T1000 (cell line): ENCODE measurements at places on chromosomes 5 and 9.

- DNase-seq, result no peak
Measured at GRCh38 chr5:82389347-82389746, 111.2 kb upstream of the RPS23 start.

DNA sequence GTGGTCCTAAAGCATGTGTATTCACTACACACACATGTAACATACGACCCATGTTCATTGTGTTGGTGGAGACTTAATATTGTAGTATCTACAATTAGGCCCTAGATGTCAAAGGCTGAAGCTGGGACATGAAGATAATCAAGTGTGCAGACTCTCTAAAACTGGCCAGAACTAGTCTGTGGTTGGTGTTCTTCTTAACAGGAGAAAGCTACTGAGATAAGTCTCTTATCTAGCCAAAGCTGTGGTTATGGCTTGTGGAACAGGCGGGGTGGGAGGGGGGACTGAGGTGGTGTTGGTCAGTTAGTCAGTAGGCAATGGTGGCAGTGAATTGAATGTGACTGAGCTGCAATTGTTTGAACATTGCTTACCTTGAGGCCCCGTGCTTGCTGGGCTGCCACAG is 112.7 kb upstream of the SLC24A2 start:
- no peak for DNase-seq

GRCh38 chr5:10676224-10676623 is 84.8 kb downstream of the DAP start:
- DNase-seq, result no peak

DNA sequence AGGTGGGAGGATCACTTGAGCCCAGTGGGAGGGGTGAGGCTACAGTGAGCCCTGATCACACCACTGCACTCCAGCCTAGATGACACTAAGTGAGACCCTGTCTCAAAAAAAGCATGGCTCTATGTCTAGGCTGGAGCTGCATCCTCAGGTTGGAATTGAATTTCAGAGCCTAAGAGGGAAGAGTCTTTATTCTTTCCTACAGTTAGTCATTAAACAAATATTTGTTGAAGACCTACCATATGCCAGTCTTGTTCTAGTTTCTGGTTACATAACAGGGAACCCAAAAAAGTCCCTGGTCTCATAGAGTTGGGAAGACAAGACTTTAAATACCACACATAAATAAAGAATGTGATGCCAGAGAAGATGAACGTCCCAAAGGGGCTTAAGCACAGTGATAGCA is 6.9 kb upstream of the GRPEL2 start:
- DNase-seq, result no peak

- DNase-seq, result no peak
Measured at GRCh38 chr5:64775291-64775690, 6.6 kb downstream of the CWC27 start.

GRCh38 chr5:117183326-117183725 is 608.7 kb upstream of the SEMA6A start:
- no peak for DNase-seq

DNA sequence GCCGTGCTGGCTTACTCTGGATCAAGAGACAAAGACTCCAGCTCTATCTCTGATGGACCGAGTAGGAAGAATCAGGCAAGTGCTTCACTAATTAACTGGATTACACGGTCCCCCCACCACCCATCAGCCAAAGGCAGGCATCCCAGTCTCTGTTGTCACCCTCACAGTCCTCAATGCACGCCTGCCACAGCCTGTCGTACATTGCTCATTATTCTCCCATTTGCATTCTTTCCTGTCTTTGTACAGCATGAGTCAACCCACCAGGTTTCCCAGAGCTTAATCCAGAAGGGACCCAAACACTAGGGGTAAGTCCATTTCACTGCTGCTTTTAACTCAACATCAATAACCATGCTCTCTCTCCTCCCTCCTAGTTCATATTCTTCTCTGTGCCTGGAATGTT is 44.4 kb downstream of the PCA3 start:
- DNase-seq, result no peak

- no peak for DNase-seq
Measured at GRCh38 chr5:3564116-3564515, 31.5 kb upstream of the IRX1 start.

- no peak for DNase-seq
Measured at GRCh38 chr9:77304543-77304942, 127.2 kb downstream of the VPS13A start.

- no peak for DNase-seq
Measured at GRCh38 chr9:129894120-129894823, 59.0 kb downstream of the USP20 start.
